Kidney (tissue), 22 donors: ENCODE measurements at places on chromosomes 7 and 10. TPM values are rescaled to one million over a fixed set of nuclear protein-coding genes. Genes with fewer than 3 reads are reported as not detected.

GRCh38 chr7:29896685-29897411, 90.5 kb downstream of the WIPF3 start:
- DNase-seq = no peak

DNA sequence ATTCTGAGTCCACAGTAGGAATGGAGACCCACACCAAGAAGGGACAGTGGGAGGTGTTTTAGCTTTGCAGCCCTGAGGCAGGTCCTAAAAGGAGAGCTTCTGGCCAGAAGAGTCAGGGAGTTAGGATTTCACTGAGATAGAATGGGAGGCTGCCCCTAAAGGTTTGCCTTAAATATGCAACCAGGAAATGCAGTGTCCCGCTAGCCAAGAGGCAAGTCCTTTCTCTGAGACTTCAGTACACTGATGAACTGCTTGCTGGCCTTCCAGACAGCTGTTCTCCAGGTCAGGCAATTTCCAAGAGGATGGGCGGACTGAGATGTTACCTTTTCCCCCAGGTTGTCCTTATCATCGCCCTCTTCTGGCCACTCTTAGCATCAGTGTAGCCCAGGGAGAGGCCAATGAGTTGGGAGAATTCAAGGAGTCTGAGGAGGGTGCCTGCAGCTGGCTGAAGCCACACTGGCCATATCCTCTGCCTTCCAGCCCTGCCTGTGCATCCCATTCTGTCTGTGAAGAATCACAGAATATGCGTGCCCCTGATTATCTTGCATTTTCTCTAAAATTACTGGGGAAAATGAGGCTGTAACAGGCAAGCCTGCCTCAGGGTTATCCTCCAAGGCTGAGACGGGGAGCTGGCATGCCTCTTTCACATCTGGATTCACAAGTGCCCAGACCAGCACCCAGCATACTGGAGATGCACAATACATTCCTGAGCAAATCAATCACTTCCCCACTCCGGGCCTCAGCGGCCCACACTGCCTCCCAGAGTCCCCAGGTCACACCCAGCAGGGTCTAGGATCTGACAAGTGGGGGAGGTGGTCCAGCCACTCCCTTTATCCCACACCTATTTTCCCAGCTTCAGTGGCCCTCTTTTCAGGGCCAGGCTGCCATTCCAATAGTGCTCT, 2.4 kb downstream of the TLL2 start:
- no peak for DNase-seq

DNA sequence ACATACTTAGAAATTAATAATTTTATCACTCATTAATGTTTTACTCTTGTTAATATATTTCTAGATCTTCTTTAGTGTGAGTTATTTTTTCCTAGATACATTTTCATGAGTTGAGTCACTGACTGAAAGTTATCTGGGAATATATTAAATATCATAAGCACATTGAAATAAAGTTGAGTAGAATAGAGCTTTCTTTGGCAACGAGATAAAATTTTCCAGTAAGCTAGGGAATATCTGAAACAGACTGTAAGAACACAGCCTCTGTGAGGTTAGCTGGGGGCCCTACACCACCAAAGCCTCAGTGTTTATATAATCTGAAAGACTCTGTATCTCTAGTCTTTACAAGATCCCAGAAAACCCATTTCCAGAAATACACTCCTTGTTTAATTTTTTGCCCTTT, 347.8 kb upstream of the PLXDC2 start:
- no peak for DNase-seq

GRCh38 chr7:81140252-81140651, 221.4 kb upstream of the SEMA3C start:
- DNase-seq = no peak

- no peak for DNase-seq
These were observed 451.5 kb downstream of the PLXDC2 start for GRCh38 chr10:20267734-20268133.

DNA sequence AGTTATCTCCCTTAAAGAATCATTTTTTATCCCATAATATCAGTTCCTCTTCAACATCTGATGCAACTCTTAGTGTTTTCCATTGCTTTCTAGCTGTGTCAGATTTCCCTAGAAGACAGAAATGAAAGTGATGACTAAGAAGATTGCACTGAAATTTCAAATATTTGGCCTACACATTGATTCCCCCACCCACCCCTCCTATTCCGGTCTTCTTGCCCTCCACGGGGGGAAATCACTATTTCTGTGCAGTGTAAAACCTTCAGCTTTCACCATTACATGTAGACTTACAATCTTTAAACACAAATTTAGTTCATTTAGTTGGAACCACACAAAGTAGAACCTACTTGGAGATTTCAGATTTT, 63.7 kb upstream of the IL6 start:
- DNase-seq = no peak

NUPR2 gene
- 39.6 TPM for polyA plus RNA-seq

ZPBP gene
- not detected for polyA plus RNA-seq

NPSR1 gene
- not detected for polyA plus RNA-seq

HOXA2 gene
- polyA plus RNA-seq = 1.3 TPM

SLIT1 gene
- 0.06 TPM for polyA plus RNA-seq

PDZD8 gene
- polyA plus RNA-seq = 7.4 TPM
